ENCODE measurements at places on chromosomes 13 and 19.

GRCh38 chr13:112351825-112352224, 24.3 kb upstream of the SPACA7 start:
- no peak for DNase-seq

DNA sequence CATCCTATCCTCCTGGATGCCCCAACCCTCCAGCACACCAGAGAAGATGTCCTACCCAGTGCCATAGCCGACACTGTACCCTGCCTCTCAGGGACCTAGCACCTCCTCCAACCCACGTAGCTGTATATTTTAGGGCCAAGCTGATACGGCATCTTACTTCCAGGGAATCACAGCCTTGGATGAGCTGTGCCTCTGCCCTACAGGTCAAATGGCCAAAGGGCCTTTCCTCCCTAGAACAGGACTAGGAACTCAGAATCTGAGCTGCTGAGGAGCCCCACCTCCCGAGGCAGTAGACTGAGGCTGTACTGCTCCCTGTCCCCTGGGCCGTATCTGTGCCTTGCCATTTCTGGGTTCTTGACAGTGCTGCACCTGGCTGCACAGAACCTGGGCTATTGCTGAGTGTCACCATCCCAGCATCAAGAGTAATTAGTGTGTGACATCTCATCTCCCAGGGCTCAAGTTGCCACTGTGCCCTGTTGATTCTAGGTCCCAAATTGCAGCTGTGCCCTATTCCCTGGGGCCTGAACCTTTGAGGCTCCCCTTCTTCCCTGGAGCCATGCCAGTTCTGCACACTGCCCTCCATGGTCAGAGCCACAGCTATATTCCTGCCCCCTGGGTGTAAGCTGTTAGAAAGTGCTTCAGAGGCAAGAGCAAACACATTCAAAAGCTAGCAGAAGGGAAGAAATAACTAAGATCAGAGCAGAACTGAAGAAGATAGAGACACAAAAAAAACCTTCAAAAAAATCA, 41.0 kb downstream of the VWA8 start:
- no peak for DNase-seq

- no peak for DNase-seq
Observed at GRCh38 chr19:3361384-3362216, 4.8 kb upstream of the NFIC start.

DNA sequence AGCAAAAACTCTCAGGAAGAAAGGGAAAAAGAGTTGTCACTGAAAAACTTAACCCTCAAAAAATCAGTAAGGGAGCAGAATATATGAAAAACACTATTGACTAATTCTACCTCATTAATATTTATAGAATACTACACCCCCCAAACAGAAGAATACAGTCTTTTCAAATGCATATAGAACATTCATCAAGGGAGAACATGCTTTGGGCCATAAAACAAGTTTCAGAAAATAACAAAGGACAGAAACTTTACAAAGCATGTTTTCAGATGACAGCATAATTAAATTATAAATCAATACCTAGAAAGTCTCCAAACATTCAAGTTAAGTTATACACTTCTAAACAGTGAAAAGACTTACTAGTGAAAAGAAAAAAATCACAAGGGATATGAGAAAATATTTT, 30.5 kb downstream of the SOHLH2 start:
- DNase-seq = no peak

GRCh38 chr19:1819341-1820255, 7.5 kb upstream of the ATP8B3 start:
- no peak for DNase-seq

DNA sequence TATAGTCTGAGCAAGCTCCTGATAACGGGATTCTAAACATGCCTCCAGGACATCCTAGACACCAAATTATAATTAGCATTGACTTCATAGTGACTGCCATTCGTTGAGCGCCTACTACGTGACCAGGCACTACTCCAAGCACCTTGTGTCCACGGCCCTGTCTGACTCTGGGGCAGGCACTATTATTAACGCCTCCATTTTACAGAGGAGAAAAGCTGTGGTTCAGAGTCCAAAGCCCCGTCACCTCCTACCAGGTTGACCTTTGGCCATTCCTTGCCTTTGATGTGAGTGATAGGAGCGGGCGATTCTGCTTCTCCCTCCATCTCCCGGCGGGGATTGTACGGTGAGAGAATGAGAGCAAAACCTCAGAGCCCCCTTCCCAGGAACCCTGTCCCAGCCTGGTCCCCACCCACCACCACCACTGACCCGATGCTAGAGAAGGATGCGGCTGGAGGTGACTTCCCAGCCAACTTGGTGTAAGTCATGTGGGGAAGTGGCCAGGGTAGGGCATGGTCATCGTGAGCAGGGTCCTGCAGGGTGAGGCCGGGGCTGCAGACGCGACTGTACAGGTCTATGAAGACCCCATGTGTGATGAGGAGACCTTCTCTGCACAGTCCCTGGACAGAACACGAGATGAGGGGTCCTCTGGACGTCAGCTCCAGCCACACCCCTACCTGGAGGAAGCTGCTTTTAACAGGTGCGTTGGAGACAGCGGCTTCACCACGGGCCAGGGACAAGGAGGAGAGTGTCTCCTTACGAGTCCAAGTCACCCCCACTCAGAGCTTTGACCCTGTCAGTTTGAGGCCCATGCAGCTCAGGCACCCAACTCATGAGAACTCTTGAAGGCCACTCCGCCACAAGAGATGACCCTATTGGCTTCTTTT, at the start of gene IGSF23:
Gene IGSF23 (plus strand): TSS at position 269 of the 884 bp plus-strand sequence. CDS start 83 bp downstream, at position 352.
- no peak for DNase-seq

- no peak for DNase-seq
Observed at GRCh38 chr13:40434516-40435397, 231.7 kb downstream of the FOXO1 start.

DNA sequence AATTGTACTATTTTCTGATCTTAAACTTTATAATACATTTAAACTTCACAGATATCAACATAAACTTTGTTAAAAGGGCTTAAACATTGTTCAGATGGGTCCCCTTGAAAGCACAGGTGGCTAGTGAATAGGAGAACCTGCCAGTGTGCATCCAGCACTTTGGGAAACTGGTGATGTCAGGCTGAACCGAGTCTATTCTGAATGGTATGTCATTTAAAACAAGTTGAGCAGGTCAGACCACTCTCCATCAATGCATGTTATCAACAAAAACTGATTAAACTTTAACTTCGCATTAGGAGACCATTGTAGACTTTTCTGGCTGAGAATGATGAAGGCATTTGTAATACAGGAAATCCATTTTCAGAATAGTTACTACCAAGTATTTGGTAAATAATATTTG, 50.1 kb upstream of the FREM2 start:
- DNase-seq = no peak

GRCh38 chr19:11418094-11418548, 993 bp downstream of the RGL3 start:
- DNase-seq = no peak

- peak; percentile 0 for DNase-seq
Observed at GRCh38 chr13:69585656-69586055, 522.0 kb upstream of the ATXN8OS start.

- no peak for DNase-seq
Observed at GRCh38 chr19:58381460-58382212, 806 bp upstream of the ZNF837 start.

All from hematopoietic multipotent progenitor cell treated with erythropoietin and hydrocortisone succinate and interleukin-3 and kit ligand, for 8 days (in vitro differentiated cells).